ENCODE measurements at places on chromosomes 13 and 19.
A peak's percentile ranks its signal among the peaks of the same experiment; 100 is the strongest.

DNA sequence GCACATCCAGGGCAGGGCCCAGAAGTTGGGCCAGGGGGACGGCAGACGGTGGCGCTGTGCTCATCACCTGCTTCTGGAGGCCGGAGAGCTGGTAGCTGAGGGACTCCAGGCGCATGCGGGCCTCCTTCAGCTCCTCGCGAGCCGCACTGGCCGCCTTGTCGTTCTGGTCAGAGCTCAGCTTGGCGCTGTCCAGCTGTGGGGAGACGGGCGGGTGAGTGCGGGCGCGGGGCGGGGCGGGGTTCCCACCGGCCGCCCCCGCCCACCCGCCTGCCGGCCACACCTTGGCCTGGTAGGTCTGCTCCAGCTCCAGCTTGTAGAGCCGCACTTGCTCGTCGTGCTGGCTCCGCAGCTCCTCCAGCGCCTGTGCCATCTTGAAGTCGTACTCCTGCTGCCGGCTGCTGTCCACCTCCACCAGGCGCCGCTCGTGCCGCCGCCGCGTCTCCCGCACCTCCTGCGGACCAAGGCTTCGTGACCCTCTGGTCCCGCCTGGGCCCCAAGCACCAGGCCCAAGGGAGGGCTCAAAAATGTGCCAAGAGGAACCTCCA, 7.4 kb upstream of the TIMM13 start:
- no peak for DNase-seq

GRCh38 chr13:39020853-39021462, 16.9 kb downstream of the PROSER1 start:
- DNase-seq = no peak

GRCh38 chr13:23950736-23951510, 53.6 kb upstream of the C1QTNF9B start:
- no peak for DNase-seq

GRCh38 chr13:93721483-93721882, 494.9 kb downstream of the GPC6 start:
- DNase-seq = no peak

DNA sequence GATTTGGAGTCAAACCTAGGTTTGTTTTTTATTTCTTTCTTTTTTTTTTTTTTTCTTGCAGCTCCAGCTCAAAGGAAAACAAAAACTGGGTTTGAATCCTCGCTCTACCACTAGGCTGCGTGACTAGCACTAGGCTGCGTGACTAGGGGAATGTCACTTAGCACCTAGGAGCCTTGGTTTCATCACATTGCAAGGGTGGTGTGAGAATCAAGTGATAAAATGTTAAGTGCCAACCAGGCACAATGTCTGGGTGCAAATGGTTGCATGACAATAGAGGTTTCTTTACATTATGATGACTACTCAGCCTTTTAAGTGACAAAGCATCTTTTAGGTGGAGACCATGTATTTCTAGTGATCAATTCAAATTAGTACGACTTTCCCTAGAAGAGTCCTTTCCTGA, 27.9 kb downstream of the RCBTB2 start:
- no peak for DNase-seq

DNA sequence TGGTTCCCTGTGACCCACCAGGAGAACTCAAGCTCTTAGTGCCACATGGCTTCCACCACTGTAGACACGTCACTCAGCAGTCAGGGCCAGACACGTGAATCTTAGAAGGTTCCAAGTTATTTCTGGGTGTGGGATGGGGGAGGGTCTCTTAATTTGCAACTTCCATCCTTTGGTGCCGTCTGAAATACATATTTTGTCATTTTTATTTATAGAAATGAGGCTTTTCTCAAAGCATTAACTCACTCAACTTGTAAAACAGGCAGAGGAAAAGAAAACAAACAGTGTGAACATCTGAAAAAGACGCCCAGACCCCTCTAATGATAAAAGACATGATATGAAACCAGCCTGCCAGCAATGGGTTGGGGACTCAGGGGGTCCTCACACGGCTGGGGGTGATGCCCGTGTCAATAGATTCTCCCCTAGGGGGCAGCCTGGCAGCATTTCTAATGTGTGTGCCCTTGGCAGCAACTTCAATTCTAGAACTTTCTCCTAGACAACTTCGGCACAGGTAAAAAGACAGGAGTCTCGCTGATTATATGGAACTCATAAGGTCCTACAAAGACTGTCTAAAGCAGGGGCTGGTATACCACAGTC, 15.4 kb downstream of the PIP5K1C start:
- no peak for DNase-seq

DNA sequence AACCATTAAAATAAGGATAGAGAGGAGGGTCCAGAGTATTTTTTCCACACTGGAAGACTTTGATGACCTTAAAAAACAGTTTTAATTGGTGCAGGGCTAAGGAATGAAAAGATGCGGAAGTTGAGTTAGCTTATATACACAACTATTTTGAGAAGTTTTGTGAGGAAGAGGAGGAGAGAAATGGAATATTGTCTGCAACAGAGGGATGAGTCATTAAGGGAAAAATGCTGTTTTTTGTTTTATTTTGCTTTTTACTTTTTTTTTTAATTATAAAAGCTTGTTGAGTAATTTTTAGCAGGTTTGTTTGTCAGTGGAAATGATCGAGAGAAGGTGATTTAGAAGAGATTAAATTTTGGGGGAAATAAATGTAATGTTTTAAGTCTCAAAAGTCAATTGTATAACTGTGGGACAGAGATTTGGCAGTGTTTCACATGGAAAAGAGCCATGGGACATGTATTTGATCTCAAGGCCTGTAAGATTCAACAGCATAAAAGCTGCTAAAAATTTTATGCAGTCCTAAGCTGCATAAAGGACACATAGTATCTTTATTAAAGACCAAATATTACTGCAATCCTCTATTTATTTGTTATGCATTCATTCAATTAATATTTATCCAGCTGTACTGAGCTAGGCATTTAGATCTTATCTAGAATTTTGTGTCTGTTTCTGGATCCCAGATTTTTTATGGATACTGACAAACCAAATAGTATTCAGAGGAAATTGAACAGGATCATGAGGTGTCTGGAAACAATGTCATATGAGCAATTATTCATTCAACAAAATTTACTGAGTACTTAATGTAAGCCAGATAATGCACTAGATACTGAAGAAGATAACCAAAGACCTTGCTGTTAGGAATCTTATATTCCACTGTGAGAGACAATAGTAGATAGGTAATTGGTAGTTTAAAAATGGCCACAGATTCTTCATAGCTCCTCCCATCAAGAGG, 72.7 kb downstream of the DNAJC15 start:
- DNase-seq = no peak

DNA sequence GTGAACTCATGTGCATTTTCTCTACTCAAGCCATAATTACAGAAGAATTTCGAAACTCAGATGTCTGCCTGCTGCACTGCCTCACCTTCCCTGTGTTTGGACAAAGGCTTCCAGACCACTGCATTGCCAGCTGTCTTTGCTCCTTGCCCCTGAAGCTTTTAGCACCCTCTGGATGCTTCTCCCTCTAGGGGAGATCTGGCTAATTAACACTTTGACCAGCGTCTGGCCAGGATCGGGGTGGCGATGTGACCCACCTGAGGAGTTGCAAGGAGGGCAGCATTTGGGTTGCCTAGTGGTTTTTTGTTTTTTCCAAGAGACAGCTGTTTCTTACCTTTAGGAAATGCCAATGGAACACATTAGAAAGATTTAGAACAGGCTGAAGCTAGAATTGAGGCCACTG, 127.7 kb upstream of the ZNF536 start:
- no peak for DNase-seq

DNA sequence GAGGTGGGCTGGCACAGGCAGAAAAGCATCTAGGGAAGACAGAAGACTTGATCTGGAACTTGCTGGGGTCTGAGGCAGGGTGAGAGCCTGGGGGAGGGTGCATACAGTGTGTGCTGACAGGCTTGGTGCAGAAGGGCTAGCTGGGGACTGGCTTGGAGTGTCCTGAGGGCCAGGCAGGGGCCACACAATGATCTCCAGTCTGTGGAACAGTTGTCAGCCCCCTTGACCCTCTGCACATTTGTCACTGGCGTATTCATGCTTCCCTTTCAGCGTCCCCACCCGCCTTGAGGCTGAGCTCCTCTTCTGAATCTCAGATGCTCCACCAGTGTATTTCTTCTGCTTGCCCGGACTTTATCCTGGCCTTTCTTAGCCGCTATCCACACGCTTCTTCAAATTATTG, 2.8 kb upstream of the MICU2 start:
- DNase-seq = no peak

GRCh38 chr13:95503662-95504061, 48.9 kb upstream of the CLDN10 start:
- DNase-seq = no peak

GRCh38 chr13:51687947-51688714, 103.9 kb downstream of the WDFY2 start:
- DNase-seq = no peak

DNA sequence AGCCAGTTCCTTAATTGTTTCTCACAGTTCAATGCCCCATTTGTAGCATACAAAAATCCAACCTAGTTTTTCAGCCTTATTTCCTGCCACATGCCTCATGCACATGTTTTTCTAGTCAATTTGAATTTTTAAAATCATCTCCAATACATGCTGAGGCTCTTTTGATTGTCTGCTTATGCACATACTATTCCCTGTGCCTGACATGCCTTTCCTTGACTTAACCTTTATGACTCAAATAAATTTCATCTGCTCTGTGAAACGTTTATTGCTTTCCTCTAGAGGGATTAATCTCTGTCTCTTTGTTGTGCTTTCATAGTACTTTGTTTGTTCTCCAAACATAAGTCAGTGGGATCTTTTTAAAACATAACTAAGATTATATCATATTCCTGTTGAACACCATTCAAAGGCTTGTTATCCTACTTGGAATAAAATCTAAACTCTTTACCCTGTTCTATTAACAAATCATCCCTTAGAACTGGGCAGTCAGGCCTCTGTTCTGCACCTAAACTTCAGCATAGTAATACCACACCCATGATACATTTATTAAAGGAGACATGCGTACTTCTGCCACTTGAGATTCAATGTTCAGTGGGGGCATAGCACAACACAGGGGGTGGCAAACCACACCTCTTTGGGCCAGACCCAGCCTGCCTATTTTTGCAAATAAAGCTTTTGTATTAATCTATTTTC, 346.6 kb downstream of the FGF14 start:
- no peak for DNase-seq

- no peak for DNase-seq
Observed at GRCh38 chr13:96834626-96835025, 159.7 kb downstream of the OXGR1 start.

GRCh38 chr13:85601526-85601925, 197.7 kb downstream of the SLITRK6 start:
- DNase-seq = no peak

DNA sequence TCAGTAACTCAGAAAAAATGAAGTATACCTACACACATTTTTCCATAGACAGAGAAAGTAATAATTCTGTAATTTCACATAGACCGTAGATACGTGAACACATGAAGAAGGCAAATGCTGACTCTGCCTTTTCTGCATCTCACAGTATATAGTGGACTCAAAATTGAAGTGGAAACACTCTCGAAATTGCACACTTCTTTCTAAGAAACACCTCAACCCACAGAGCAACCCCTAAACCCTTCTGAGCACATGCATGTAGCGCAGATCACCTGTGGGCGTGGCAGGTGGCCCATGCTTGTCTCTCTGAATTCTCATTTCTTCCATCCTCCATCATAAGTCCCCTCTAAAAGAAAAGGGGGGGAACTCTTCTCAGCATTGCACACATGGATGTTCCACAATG, 34.7 kb downstream of the COL4A1 start:
- DNase-seq = no peak

GRCh38 chr13:34897220-34897619, 44.9 kb upstream of the NBEA start:
- no peak for DNase-seq

DNA sequence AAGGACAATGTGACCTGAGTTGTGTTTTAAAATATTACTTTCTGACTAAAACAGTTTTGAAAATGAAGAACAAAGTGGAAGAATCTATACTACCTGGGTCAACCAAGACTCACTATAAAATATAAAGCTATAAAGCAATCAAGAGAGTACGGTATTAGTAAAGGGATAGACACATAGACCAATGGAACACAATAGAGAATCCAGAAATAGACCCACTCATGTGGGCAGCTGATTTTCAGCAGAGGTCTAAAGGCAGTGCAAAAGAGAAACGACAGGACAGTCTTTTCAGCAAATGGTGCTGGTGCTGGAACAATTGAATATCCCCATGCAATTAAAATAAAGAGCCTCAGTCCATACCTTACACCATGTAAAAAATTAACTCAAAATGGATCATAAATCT, 224.7 kb downstream of the RGCC start:
- no peak for DNase-seq

- DNase-seq = no peak
Observed at GRCh38 chr13:21530656-21531055, 71.6 kb upstream of the ZDHHC20 start.

- peak; percentile 26 for DNase-seq
Observed at GRCh38 chr19:53365899-53366493, 491 bp downstream of the ZNF525 start.

- DNase-seq = no peak
Observed at GRCh38 chr13:37526710-37527473, 71.7 kb downstream of the POSTN start.

DNA sequence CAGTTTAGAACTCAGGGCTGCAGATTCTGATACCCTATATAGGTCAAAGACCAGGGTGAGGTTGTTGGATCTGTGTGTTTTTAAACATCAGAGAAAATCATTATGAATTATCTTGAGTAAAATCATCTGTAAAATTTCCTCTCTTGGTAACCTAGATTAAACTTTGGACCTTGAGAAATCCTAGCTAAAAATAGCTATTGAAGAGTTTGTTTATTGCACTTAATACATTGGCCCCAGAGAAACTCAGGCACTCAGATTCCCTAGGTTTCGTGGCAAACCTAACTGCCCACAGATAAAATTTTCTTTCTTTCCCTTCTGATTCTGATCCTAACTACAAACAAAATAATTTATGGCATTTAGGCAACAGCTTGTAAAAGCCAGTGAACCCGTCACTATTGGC, 102.3 kb downstream of the GPC6 start:
- no peak for DNase-seq
